Activated T-cell treated with anti-CD3 and anti-CD28 coated beads, Interleukin-2, amount 50 U/mL, for 48 hours (primary cell): ENCODE measurements at places on chromosomes 3 and 15.

DNA sequence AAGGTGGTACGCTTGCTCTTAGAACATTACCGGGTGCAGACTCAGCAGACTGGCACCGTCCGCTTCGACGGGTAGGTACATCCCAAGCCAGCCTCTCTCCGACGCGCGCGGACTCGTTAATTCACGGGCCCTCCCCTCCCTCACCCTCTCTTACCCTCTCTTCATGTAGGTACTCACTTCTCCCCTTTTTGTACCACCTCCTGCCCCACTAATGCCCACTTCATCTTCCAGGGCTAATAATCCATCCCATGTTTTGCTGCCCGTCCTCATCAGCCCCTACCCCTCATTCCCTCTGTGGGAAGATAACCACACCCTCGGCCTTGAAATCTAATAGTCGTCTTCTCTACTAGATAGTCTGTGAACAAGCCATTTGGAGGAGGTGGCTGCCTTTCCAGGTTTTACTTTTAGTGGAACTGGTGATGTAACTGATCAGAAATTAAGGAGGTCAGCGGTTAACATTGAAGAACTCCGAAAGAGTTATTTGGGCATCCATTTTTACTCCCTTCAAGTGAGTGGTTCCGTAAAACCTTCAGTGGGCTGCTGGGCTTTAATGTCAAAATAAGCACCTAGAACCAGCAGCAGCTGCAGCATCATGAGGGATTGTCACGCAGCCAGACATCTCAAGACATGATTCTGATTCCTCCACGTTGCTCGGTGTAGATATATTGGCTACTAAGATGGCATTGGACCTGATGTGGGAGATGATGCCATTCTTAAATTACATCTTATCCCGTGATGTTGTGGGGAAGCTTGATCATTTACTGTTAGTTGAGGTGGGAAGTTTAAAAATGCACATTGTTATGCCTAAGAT lies 1.3 kb downstream of the FEM1B start:
- DNase-seq: no peak

GRCh38 chr3:111594205-111594604 lies 941 bp downstream of the ZBED2 start:
- DNase-seq: no peak

GRCh38 chr3:110454066-110454465 lies 617.5 kb upstream of the NECTIN3 start:
- DNase-seq: no peak

DNA sequence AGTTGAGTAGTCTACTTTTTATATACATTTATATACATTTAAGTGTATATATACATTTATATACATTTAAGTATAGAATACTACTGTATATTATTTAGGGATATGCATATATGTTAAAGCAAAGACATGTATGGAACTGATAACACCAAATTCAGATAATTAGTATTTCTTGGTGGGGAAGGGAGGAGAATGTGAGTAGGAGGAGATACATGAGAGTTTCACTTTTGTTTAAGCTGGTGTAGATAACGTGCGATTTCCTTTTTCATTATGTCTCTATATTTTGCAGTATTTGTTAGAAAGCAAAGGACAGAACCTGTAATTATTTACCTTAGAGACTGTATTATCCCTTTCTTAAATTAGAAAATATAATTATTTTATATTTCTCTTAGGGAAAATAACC lies 16.6 kb upstream of the NIT2 start:
- no peak for DNase-seq

DNA sequence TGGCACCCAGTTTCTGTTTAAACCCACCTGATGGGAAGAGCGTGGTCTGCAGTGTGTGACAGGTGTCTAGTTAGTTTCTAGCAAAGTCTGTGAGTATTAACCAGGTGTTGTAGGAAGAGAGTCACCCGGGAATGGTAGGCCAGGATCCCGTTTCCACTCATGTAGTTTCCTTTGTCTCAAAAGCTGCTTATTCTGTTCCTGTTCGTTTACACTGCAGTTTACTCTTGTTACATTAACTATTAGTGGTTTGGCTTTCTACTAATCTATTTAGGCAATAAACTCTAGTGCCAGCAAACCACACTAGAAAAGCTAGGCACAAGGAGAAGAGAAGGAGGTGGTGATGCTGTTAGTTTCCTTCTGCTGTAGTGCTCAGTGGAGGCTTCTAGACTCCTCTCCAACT lies 32.7 kb downstream of the WDR76 start:
- no peak for DNase-seq

DNA sequence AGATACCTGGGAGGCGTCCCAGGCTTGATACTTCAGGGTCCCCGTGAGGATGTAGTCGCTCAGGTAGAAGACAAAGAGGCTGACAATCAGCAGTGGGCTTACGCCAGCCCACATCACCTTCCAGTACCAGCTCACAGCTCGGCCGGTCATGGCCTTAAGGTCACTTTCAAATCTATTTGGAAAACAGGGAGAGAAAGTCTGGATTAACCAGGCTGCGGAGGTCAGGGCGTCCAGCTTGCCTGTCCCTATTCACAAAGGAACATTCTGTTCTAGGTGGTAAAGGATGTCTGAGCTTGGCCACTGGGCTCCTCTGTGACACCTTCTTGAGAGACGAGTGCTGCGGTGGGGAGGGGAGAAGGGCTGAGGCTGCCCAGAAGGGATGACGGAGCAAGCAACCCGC lies 36.5 kb downstream of the SLC6A20 start:
- no peak for DNase-seq

DNA sequence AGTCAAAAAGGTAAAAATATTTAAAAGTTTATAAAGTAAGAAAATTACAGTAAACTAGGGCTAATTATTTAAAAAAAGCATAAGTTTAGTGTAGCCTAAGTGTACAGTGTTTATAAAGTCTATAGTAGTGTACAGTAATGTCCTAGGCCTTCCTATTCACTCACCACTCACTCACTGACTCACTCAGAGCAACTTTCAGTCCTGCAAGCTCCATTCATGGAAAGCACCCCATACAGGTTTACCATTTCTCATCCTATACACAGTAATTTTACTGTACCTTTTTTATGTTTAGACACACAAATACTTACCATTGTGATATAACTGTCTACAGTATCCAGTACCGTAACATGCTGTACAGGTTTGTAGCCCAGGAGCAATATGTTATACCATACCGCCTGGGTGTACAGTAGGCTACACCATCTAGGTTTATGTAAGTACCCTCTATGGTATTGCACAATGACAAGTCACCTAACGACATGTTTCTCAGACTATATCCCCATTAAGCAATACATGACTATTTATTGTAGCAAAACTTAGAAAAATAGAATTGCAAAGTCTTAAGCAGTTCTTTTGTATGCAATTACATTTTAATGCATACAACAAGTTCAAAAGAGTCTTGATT lies 19.5 kb downstream of the AVEN start:
- DNase-seq: no peak

DNA sequence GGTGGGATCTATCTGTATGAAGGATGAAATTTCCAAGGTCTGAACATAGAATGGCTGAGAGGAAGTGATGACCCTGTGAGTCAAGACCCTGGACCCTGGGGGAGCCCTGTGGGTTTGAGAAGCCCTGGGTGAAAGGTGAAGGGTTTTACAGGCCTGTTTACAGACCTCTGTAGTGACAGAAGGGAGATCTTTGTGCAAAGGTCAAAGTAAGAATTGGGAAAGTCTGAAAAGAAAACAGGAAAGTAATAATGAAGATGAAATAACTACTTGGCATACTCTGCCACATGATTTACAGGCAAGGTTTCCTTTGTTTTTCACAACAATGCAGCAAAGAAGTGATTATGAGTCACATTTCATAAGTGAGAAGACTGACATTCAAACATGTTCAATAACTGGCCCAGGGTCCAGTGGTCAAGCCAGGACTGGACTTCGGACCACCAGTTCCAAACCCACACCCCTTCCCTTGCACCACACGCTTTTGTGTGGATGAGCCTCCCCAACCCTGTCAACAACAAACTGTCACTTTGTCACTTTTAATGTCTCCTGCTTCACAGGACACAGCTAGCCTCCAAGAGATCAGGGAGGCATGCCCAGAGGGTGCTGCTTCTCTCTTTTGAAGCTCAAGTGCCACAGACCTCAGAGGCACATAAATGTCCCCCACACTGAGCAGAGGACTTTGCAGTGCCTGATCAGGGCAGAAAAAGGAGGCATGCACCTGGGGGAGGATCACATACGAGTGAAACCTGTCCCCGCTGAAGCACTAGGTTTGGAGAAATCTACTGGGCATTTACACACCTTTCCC lies 21.5 kb downstream of the CD86 start:
- no peak for DNase-seq

DNA sequence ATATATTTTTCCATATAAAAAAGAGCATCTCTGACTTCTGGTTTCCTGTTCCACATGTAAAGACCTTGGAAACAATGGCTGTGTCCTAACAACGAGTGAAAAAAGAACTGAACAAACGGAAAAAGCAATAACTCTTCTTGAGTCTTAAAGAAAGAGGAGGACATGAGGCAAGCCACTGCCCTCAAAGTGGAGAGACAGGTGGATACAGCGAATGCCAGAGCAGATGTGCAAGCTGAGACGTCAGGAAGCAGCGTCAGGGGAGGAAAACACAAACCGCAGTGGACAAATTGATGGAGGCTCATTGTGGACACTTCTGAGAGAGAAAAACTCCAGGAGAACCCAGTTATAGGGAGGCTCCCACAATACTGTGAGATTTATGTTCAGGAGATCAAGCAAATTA lies 208.0 kb upstream of the MME start:
- no peak for DNase-seq

DNA sequence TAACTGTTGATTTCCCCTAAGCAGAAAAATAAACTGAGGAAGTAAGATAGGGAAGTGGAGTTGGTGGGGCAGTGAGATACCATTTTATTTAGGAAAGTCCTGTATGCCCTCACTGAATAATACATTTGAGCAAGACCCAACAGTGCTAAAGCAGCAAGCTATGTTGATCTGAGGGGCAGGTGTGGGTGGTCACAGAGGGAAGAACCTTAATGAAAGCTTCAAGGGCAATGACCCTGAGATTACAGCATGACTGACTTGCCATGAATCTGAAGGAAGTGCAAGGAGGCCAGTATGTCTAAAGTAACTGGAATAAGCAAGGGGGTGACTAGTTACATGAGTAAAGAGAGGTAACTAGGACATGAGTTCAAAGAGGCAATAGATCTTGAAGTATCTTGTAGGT lies 159.5 kb downstream of the CD47 start:
- DNase-seq: no peak

GRCh38 chr3:150359381-150359780 lies 48.7 kb upstream of the TSC22D2 start:
- no peak for DNase-seq

DNA sequence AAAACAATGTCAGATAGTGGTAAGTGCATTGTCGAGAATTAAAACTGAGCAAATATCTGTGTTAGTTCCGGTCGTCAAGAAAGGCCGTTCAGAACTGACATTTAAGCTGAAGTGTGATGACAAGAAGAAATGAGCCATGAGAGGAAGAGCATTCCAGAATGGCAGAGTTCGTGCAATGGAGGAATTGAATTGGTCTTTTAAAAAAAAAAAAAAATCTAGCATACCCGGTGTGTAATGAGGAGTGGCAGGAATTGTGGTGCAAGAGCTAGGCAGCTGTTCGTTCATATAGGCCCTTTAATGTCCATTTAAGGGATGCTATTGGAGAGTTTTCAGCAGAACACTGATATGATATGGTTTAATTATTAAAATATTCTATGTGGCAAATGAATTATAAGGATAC lies 2.6 kb upstream of the GBE1 start:
- no peak for DNase-seq

- no peak for DNase-seq
Observed at GRCh38 chr3:43957553-43957952, 266.8 kb downstream of the ABHD5 start.

DNA sequence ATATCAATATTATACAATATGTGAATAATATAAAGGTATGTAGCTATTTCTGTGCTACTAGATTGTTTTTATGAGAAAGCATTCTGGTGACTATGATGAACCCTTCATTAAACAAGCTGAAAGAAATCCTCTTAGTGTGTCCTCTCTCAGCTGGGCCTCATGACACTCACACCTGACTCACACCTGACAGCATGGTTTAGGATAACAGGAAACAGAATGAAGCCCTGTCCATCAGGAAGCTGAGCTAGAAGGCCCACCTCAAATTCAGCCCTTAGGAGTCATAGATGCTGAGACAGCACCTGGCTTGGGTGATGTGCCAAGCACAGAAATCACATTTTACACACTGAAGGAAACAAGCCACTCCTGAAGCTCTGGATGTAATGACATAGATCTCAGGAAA lies 30.8 kb downstream of the CHCHD4 start:
- DNase-seq: no peak

DNA sequence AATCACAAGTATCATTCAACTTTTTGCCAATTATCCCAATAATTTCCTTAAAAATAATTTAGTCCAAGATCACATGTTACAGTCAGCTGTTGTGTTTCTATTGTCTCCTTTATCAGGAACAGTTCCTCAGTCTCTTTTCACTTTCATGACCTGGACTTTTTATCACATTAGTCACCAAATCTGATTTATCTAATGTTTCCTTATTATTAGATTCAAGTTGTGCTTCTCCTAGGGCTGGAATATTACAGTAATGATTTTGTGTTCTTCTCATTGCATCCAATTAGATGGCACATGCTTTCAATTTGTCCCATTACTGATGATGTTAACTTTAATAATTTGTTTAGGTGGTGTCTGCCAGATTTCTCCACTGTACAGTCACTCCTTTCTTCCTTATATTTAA lies 66.3 kb upstream of the DCBLD2 start:
- DNase-seq: no peak

- DNase-seq: no peak
Observed at GRCh38 chr3:39937874-39938273, 128.5 kb downstream of the MYRIP start.

DNA sequence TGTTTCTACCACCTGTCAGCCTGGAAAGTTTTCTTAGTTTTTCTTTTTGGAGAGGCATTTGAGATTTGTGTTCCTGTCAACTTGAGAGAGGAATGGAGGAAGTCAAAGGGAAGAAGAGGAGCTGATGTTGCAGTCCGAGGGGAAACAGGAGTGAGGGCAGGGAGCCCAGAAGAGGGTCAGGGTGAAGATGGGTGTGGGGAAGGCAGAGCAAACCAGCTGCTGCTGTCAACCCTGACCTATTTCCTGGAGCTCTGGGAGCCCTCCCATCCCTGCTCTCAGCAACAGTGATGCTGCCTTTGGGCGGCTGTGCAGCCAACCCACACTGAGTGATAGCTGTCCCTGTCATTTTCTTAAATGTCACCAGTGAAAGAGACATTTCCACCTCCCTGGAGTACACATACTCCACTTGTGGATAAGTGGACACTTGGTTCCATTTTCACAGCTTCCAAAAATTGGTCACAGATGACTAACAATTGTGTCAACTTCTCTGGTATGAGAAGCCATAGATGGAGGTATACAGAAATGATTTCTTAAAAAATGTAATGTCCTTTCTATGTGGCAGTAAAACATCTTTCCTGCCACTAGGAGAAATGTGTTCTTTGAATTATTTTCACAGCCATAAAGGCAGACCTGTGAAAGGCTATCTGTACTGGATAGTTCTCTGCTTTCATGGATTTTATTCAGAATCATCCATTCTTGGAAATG lies 556.3 kb upstream of the TBL1XR1 start:
- DNase-seq: no peak

DNA sequence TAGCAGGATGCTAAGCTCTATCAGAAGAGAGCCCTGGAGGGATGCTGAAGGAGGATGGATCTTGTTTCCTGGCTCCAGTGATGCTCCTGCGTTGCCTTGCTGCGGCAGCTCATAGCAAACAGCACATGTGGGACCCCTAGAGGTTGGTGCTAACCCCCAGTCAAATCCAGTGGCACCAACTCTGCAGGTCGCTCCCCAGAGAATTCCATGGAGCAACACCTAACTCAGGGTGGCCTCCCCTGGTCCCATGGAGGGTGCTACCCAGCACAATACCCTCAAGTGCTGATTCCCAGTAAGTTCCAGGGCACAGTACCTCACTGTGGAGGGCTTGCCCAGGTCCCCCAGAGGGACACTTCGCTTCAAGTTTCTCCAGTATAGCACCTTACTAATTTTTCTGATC lies 231.2 kb downstream of the NEK10 start:
- no peak for DNase-seq
